Metanephros (tissue), 2 donors: ENCODE measurements at places on chromosomes 3 and 15. TPM values are rescaled to one million over a fixed set of nuclear protein-coding genes. Genes with fewer than 3 reads are reported as not detected.

IL1RAP gene
- 27.0 TPM for total RNA-seq

OR5K2 gene
- not detected for total RNA-seq

KY gene
- 27.6 TPM for total RNA-seq

ARMC8 gene
- total RNA-seq: 61.8 TPM

NMB gene
- total RNA-seq: 5.8 TPM

ARGFX gene
- not detected for total RNA-seq

PFKFB4 gene
- 8.2 TPM for total RNA-seq

ATXN7 gene
- 26.6 TPM for total RNA-seq

LYZL4 gene
- not detected for total RNA-seq

MORF4L1 gene
- total RNA-seq: 265 TPM

FAM81A gene
- total RNA-seq: 7.8 TPM

LYSMD4 gene
- total RNA-seq: 18.7 TPM

C3orf20 gene
- 0.18 TPM for total RNA-seq

SLC12A1 gene
- total RNA-seq: 578 TPM

CD200R1 gene
- 3.0 TPM for total RNA-seq

MST1R gene
- 2.0 TPM for total RNA-seq

AP2M1 gene
- 235 TPM for total RNA-seq

CCDC54 gene
- total RNA-seq: not detected

CA12 gene
- 178 TPM for total RNA-seq

PP2D1 gene
- total RNA-seq: not detected

TEX55 gene
- not detected for total RNA-seq

PIF1 gene
- total RNA-seq: 9.1 TPM
